BJ (cell line): ENCODE measurements at places on chromosomes 2 and 18. TPM values are rescaled to one million over a fixed set of nuclear protein-coding genes. Genes with fewer than 3 reads are reported as not detected.

Gene MPV17
- 177 and 188 TPM in 2 replicates for polyA plus RNA-seq

DNA sequence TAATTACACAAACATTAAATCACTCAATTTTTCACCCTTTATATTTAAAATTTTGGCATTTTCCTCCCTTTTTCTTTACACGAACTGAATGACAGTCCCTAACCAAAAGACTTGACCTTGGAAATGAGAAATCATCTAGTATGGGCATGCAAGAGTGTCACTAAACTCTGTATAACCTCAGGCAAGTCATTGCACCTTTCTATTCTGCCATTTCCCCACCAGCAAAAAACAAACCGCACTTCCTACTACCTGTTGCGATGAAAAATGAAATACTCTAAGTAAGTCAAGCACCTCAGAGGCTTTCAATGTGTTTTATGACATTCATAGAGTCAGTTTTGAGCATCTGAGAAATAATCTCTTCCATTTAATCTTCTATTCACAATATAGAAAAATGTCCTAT, 44.1 kb downstream of the ANKRD44 start:
- no peak for DNase-seq

DNA sequence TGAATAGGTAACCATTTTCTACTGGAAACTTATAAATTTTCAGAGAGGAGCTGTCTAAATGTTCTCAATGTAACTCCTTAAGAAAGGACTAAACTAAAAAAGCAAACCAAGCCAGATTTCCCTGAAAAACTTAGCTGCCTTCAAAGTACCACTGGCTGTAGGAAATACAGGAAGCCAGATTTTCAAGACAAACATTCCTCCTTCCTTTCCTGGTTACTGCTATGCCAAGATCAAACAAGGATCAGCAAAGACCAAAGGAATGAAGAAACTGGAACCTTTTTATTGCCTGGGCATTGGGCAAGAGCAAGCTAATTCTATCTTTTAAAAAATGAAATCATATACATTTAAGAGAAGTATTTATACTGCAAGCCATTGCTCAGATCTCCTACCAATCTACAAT, 212.7 kb downstream of the DYM start:
- no peak for DNase-seq

DNA sequence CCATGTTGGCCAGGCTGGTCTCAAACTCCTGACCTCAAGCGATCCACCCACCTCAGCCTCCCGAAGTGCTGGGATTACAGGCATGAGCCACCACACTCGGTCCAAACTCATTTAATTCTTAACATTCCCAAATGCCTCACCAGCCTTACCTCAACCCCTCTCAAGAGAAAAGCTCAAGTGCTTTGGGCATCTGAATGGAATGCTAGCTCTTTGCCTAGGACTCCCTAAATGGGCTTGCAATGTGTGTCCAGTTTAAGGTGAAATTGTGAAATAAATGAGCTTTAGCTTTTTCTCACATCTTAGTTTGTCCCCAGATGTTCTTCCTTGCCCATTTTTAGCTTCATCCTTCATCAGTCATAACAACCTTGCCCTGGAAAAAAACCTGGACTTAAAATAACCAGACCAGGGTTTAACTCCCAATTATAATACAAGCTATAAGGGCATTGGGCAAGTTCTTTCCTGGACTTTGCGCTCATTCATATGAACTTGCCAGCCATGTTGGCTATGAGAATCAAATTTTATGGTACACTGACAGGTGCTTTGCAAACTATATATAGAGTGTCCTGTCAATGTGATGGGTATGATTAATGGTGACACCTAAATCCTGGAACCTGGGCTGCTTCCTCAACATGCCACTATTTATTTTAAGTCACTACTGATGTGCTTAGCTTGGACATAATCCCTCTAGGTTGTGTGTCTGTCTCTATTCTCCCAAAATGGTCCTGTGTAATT, 95.1 kb upstream of the SERPINE2 start:
- DNase-seq, result no peak
